ENCODE measurements at places on chromosomes 1 and 21. TPM values are rescaled to one million over a fixed set of nuclear protein-coding genes. Genes with fewer than 3 reads are reported as not detected.
A peak's percentile ranks its signal among the peaks of the same experiment; 100 is the strongest.

PEAR1 gene
- 0.61 TPM for total RNA-seq

NEXN gene
- 0.52 TPM for total RNA-seq

DENND2C gene
- 0.47 TPM for total RNA-seq

BMP8A gene
- total RNA-seq = 2.0 TPM

- no peak for DNase-seq
Measured at GRCh38 chr1:3506041-3506440, 51.6 kb downstream of the ARHGEF16 start.

DNA sequence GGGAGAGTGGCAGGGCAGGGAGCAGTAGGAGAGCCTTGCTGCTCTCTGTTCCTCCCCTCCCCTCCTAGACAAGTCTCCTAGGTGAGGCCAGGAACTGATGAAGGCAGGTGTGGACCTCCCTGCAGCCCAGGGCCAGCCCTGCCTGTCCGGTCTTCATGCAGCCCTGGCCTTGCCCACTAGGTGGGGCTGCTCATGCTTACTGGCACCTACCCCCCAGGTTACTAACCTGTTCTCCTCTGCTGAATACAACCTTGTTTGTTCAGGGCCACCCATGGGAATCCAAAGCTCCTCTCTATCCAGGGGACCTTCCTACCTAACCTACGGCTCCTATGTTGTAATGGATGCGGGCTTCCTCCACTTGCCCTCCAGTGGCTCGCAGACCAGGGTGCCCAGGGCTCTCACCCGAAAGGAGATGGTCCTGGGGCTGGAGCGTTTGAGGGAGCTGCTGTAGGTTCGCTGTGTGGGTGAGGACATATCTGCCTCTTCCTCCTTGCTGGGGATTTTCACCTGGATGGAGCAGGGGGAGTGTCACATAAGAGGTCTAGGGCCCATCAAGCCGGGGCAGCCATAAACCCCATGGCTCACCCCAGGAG lies 7.9 kb upstream of the TNNT2 start:
- no peak for DNase-seq

GRCh38 chr1:203289982-203290260 lies 15.4 kb upstream of the BTG2 start:
- no peak for DNase-seq

DNA sequence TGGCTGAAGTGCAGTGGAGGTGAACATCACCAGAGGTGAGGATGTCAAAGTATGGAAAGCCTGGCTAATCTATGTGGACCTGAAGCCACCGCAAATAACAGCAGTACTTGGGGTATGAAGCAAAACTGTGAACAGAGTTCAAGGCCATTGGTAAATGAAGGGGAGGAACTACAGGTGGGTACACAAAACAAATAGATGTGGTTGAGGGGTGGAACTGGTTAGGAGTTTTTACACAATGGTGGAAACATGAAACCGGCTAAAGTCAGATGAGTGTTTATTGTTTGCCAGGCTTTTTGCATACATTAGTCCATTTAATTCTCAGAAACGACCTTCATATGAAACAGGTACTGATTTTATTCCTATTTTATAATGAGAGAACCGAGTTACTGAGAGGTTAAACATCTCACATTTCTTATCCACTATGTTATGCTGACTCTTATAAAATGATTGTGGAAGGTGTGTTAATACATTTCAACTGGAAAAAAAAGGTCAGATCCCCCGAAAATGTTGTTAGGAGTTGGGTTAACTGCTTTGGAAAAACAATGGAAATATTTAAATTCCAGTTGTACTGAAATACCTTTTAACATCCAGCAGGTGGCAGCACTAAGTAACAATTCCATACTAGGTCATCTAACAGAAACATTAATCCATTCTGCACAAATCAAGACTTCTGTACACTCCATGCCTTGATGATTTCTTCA lies 44.3 kb upstream of the GTF2B start:
- peak; percentile 22 for DNase-seq

DNA sequence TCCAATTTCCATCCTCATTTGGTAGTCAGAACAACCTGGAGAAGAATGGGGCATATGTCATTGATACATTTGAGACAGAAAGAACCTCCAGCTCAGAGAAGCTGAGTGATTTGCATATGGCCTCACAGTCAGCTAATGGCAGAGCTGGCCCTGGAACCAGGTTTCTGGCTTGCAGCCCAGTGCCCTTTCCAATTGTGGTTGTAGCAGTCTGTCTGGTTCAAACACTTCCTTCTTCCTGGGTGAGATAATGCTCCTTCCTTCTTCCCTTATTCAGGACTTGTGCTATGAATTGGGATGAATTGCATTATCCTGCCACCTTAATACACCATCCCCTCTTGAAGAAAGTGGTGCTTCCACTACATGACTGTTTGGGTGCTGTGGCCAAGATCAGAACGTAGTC lies 24.2 kb downstream of the SLC5A9 start:
- DNase-seq = no peak

DNA sequence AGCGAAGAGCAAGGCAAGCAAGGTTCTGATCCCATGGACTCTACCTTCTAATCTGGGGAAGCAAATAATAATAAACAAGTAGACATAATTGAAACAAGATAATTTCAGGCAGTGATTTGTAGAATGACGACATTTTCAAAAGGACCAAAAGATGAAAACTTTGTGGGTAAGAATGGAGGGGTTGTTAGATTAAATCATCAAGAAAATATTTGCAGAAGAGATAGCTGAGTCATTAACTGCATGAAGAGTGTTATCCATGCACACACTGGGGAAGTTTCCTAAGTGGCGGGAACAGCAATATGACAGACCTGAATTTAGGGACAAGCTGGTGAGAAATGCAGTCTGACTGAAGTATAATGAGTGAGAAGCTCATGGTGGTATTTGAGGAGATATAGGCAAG lies 583.1 kb upstream of the RGS18 start:
- DNase-seq = no peak

DNA sequence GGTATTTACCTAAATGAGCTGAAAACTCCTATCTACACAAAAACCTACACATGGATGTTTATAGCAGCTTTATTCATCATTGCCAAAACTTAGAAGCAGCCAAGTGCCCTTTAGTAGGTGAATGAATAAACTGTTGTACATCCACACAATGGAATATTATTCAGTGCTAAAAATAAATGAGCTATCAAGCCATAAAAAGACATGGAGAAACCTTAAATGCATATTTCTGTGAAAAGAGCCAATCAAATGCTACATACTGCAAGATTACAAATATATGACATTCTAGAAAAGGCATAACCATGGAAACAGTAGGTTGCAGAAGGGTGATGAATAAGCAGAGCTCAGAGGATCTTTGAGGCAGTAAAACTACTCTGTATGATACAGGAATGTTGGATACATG lies 23.3 kb downstream of the ABCB10 start:
- no peak for DNase-seq

DNA sequence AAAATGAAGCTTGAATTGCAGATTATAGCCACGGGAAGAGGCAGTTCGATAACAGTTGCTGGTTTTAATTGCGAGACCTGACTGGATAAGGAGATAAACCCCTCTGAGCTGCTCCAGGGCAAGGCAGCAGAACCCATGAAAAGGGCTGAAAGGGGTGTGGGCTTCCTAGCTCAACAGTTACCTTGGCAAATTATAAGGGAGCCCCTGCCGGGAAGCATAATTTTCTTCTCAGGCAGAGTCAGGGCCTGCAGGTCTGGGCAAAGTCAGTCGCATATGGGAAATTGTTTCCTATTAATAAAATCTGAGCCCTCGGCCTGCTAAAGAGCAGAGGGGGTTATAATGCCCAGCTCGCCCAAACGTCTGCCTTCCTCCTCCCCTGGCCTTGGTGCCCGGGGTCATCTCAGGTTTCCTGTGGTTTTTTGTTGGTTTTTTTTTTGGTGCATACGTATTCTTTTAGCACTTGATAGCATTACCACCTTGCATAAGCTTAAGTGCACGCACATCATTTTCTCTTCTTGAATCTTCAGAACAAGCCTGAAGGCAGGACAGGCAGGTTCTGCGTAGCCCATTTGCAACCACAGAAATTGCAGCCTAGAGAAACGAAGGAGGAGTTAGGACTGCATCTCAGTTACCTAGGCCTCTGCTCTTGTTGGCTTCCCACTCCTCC lies 33.9 kb upstream of the SELENON start:
- DNase-seq = no peak

- DNase-seq = no peak
Measured at GRCh38 chr1:246508897-246509688, 2.0 kb upstream of the SMYD3 start.
